Brain microvascular endothelial cell (primary cell): ENCODE measurements at places on chromosomes 11 and 22.

- no peak for DNase-seq
These were observed 28.5 kb downstream of the CELF1 start for GRCh38 chr11:47524291-47524874.

- no peak for DNase-seq
These were observed 1378.0 kb downstream of the BRD1 start for GRCh38 chr22:48449466-48450187.

- DNase-seq, result no peak
These were observed 71.7 kb downstream of the TBC1D22A start for GRCh38 chr22:46834021-46834737.

DNA sequence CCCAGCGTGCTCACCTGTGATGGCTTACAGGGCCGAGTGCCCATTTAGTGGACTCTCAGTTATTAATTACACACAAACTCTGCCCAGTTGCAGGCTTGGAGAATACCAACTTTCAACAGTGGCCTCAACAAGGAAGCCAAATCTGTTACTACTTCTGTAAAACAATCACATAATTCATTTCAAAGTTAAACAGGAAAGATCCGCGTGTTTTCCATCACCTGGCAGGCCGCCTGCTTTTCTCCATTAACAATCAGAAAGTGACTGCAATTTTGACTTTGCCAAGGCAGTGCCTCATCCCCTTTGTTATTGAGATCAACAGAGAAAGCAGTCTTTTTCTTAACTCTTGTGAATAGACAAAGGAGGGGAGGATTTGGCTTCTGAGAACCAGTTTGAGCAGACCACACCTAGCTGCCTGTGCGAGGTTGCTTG lies 77.7 kb downstream of the BARX2 start:
- DNase-seq, result no peak

GRCh38 chr22:38866024-38866398 lies 6.0 kb downstream of the CBX6 start:
- no peak for DNase-seq

DNA sequence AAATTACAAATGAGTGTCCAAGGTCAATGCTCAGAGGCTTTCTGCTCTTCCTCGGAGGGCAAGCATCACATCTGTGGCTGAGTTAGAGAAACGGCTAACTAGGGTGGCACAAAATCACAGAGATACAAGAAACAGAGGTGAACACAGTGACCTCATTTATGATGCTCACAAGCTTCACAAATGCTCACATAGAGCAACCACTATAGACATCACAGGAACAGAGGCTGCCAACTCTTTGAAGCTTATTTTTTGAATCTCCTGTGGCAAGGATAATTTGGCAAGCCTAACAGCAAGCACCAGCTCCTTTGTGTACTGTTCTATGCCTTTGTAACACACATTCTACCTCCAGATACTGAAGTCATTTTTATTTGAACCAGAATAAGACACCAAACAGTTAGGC lies 416.5 kb upstream of the DDI1 start:
- no peak for DNase-seq

GRCh38 chr11:79508461-79508860 lies 67.6 kb upstream of the TENM4 start:
- no peak for DNase-seq

DNA sequence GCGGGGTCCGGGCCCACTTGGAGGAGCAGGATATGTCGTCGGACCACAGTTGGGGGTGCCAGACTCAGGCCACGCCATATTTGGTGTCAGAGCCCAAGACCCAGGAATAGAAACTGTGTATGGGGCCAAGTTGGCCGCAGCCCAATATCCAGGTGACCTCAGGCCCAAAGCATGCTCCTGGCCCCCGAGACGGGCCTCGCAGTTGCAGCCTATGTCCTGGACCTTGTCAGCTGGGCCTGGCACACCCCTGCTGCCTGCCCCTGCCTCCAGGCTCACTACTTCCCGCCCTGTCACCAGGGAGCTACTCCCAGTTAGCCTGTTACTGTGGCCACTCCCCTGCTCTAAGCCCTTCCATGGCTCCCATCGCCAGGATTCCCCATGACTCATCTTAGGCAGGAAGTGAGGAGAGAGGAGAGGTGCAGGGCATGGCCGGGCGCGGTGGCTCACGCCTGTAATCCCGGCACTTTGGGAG lies 23.1 kb downstream of the A4GALT start:
- DNase-seq, result peak; percentile 77

DNA sequence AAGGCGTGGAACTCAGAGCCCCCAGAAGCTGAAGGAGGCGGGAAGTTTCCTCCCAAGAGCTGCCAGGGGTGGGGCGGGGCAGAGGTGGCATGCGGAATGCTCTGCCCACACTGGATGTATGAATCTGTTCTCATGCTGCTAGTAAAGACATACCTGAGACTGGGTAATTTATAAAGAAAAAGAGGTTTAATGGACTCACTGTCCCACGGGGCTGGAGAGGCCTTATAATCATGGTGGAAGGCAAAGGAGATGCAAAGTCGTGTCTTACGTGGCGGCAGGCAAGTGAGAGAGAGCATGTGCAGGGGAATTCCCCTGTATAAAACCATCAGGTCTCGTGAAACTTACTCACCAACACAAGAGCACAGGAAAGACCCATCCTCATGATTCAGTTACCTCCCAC lies 57.6 kb downstream of the SMIM38 start:
- DNase-seq, result no peak

- no peak for DNase-seq
These were observed 144.6 kb downstream of the WT1 start for GRCh38 chr11:32290783-32291182.

GRCh38 chr22:28869736-28870135 lies 13.6 kb upstream of the ZNRF3 start:
- DNase-seq, result no peak

DNA sequence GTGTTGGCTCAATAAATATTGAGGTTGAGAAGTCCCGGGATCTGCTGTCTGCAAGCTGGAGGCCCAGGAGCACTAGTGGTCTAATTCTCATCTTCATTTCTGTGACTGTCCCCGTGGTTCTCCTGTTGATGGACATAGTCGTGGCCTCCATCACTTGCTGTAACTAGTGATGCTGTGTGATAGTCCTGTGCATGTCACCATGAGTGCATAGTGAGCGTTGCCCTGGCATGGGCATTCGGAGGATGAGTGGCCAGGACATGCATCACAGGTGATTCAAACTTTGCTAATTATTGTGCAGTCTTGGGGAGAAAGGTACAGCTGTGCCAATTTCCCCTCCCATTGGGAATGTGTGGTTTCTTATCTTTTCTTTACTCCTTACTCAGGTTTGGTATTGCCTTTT lies 902.2 kb downstream of the BRD1 start:
- DNase-seq, result no peak

GRCh38 chr22:27381552-27381951 lies 420.0 kb downstream of the MN1 start:
- DNase-seq, result no peak

DNA sequence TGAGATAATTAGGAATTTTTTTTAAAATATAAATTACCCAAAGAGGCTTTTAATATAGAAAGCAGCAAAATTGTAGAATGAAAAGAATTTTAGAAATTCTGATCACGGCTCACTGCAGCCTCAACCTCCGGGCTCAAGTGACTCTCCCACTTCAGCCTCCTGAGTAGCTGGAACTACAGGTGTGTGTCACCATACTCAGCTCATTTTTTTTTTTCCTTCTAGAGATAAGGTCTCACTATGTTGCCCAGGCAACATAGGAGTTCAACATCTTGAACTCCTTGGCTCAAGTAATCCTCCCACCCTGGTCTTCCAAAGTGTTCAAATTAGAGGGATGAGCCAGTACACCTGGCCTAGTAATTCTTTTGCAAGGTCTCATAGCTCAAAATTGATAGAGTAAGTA lies 76.7 kb downstream of the ATG16L2 start:
- no peak for DNase-seq

GRCh38 chr22:43289531-43289963 lies 53.6 kb downstream of the SCUBE1 start:
- no peak for DNase-seq

- no peak for DNase-seq
These were observed 45.5 kb downstream of the ENDOD1 start for GRCh38 chr11:95135155-95135554.

GRCh38 chr11:88266919-88267318 lies 70.6 kb downstream of the CTSC start:
- no peak for DNase-seq

DNA sequence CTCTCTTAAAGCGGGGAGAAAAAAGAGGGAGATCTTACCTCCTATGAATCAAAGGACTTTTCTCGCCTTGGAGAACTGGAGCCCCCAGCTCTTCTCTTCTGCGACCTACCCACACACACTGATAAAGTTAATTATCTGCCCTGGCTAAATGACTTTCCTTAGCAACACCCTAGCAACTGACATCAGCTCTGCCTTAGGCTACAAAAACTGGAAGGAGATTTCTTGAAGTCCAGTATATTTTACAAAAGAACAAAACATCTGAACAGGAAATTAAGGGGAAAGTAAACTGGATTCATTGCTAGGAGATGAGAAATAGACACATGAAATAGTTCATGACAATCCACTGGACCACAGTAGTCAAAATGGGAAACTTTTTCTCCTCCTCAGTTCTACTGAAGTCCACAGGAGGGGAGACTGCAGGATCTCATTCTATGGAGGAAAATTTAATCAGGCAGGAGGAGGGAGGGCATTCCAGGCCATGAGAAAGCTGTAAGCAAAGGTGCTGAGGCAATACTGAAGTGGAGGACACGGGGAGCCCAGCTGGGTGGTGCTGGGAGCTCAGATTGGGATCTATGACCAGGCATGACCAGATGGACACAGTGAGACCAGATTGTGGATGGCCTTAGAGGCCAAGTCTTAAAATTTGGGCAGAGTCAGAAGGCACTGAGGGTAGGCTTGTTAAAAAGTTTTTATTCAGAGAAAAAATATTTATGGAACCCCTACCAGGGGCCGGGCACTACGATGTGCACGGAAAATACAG lies 3.7 kb upstream of the SPON1 start:
- no peak for DNase-seq

DNA sequence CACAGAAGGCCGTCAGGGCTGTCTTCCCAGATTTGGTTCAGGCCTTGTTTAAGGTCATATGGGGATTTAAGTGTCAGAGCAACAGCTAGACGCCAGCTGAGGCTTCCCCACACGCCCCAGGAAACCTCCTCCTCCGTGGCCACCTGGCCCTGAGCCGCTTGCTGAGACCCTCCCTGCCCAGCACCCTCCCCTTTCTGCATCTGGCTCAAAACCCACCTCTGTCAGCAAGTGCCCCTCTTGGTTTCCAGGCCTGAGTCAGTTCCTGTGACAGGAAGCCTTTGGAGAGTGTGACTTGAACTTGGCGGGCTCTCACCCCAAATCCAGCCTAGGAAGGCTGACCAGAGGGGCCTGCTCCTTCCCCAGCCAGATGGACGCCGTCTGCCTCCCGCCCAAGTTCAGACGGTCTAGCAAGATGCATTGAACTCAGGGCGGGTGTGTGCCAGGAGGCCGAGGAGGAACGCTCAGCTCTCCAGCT lies 561 bp downstream of the FXYD2 start:
- DNase-seq, result no peak

- peak; percentile 49 for DNase-seq
These were observed 158.8 kb upstream of the NAV2 start for GRCh38 chr11:19553683-19554333.

GRCh38 chr22:43085658-43086606 lies 3.3 kb downstream of the TTLL1 start:
- no peak for DNase-seq

- DNase-seq, result no peak
These were observed 1.7 kb upstream of the TUT1 start for GRCh38 chr11:62592989-62593421.

DNA sequence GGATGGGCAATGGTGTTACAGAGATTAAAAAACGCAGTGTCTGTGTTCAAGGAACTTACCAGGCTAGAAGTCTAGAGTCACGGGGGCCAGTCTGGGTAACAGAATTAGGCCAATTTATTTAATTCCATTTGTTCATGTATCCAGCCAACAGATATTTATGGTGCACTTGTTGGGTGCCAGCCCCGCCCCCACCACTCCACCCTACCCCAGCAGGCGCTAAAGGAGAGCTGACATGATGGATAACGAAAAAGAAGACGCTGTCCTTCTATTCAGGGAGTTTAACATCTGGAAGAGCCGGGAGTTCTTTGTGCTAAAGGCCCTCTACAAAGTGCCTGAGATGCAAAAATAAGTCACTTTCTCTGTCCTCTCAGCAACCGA lies 1.1 kb upstream of the BMAL1 start:
- no peak for DNase-seq

- DNase-seq, result peak; percentile 3
These were observed 28.4 kb downstream of the ZNF143 start for GRCh38 chr11:9489080-9489765.

DNA sequence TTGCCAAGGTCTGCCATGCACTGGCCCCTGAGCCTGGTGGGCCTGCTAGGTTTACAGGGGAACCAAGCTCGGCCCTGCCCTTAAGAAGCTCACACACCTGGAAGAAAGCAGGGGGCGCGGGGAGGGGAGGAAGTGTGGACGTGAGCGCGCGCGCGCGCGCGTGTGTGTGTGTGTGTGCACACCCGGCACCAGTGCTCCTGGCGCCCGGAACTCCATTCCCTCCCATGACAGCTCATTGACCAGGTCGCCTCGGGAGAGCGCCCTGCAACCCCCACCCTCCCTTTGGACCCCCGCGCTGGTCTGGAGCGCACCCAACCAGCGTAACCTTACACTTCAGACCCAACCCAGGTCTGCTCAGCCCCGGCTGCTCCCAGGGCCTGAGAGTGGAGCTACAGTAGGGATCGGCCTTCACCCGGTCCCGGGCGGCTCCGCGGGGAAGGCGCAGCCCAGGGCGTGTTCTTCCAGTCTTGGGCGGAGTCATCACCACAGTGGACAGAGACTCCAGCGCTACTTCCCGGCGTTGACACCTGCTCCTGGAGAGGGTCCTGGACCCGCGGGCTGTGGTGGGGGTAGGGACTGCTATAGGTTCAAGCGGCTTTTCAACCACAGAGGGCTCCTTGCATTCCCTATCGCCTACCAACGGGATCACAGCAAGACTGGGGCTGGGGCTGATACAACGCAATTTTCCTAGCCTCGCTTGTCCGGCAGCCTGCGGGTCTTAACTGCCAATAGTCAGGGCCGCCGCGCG lies 1.5 kb downstream of the GALNT18 start:
- no peak for DNase-seq

GRCh38 chr11:112408517-112408916 lies 147.9 kb upstream of the PLET1 start:
- DNase-seq, result no peak

DNA sequence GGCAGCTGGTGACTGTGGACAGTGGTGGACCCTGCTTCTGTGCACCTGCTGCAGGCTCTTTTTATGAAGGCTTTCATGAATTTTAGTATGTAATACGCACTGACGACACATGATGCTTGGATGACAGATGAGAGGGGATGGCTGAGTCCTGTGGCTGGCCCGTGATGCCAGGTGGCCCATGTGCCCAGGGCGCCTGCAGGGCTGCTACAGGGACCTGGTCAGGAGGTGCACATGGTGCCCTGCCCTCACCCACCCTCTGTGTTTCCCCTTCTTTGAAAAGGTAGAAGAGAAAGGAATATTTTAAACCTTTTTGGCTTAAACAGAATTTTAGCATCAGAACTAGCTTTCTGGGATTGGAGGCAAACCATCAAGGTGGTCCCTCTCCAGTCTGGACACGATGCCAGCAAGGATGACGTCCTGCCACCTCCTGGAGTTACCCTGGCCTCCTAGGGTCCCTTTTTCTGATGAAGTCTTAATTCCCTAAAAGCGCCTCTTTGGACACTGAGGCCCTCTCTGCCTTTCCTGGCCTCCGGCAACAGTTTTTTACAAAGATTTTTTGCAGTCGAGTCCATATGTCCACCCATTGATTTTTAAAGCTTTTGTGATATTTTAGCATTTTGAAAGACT lies 5.4 kb upstream of the RANBP1 start:
- no peak for DNase-seq

GRCh38 chr11:35118906-35119305 lies 20.1 kb upstream of the CD44 start:
- no peak for DNase-seq

GRCh38 chr22:50197000-50197800 lies 3.6 kb upstream of the SELENOO start:
- no peak for DNase-seq
